Mucosa of gallbladder (tissue), 1 donor: ENCODE measurements at places on chromosomes 1 and 21.

GRCh38 chr1:193310564-193310963 lies 124.2 kb upstream of the B3GALT2 start:
- peak; percentile 21 for DNase-seq

- no peak for DNase-seq
Measured at GRCh38 chr1:157523774-157524493, 28.4 kb downstream of the FCRL5 start.

- DNase-seq: no peak
Measured at GRCh38 chr1:3207217-3207848, 138.3 kb downstream of the PRDM16 start.

DNA sequence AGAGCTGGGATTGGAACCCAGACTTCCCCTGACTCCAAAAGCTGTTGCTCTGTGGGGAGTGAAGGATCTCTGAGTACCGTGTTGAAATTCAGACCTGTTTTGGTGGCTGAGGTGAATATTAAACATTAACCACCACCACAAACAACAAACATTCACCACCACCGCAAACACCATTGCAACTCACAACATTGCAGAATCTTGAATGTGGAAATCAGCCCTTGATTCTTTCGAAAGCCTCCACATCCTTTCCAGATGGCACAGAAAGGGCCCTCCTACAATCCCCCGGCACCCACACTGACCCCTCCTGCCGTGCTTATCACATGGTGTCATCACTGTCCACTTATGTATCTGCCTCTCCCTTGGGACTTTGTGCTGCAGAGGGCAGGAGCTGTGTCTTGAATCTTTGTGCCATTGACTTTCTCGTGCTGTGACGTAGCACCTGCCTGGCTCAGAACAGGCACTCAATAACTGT lies 1.4 kb downstream of the CDA start:
- DNase-seq: no peak

DNA sequence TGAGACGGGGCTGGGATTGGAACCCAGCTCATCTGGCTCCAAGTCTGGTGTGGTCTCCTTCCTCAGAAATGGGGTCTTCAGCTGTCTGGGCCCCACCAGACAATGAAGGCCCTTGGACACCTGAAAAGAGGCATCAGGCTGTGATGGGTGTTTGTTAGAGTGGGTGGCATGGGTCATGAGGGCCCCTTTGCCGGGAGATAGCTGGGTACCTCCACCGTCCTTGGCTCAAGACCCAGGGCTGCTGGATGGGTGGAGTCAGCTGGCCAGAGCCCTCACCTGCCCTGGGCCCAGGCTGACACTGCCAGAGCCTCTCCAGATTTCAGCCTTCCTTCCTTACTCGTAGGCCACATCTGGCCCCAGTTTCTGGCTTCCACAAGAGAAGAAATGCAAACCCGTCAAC lies 13.4 kb upstream of the TTC22 start:
- no peak for DNase-seq

GRCh38 chr1:4636644-4637380 lies 17.6 kb upstream of the AJAP1 start:
- no peak for DNase-seq

GRCh38 chr1:177945943-177946650 lies 23.8 kb downstream of the SEC16B start:
- DNase-seq: peak; percentile 24

GRCh38 chr21:33856893-33857527 lies 58.6 kb downstream of the ATP5PO start:
- DNase-seq: no peak

GRCh38 chr1:34843392-34844251 lies 15.9 kb downstream of the SMIM12 start:
- no peak for DNase-seq

- no peak for DNase-seq
Measured at GRCh38 chr1:197917805-197918651, 856 bp downstream of the LHX9 start.

- DNase-seq: no peak
Measured at GRCh38 chr21:44871576-44872269, 1.8 kb downstream of the PTTG1IP start.

- no peak for DNase-seq
Measured at GRCh38 chr1:92619466-92620189, 132.9 kb upstream of the GFI1 start.

- DNase-seq: no peak
Measured at GRCh38 chr1:106038260-106038659, 1018.2 kb upstream of the PRMT6 start.

DNA sequence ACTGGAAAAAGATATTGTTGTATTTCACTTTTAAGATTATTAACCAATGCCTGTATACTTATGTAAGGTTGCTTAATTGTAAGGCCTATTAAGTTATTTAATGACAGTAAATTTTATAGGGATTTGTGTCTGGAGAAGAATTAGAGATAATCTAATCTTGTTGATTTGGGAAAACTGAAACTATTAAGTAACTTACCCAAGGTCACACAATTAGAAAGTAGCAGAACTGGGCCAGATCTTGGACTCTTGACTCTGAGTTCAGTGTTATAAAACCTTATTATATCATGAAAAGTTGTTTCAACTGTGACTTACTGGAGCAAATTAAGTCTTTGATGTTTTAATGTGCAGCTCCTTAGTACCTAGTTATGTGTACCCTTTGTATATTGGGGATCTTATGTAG lies 38.5 kb downstream of the CAMTA1 start:
- DNase-seq: no peak

- no peak for DNase-seq
Measured at GRCh38 chr21:31667639-31668038, 8.1 kb downstream of the SOD1 start.

DNA sequence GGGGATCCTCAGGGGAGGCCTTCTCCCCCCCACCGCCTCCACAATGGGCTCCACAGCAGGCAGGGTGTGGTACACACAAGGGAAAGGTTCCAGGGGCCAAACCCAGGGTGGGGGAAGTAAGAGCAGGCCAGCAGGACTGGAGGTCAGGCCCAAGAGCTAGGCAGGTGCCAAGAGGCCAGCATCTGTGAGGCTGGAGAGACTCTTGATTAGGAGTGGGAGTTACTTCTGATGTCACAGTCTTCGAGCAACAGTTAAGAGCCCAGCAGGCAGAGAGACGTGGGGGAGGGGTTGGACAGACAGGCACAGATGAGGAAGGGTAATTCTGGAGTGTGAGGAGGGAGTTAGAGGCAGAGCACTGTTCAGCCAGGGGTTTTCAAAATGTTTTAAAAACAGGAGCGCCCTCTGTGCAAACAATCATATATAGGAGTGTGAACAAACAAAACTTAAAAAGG lies 55.8 kb downstream of the SLC9A1 start:
- DNase-seq: no peak

GRCh38 chr1:156493154-156493631 lies 7.4 kb downstream of the MEF2D start:
- no peak for DNase-seq

DNA sequence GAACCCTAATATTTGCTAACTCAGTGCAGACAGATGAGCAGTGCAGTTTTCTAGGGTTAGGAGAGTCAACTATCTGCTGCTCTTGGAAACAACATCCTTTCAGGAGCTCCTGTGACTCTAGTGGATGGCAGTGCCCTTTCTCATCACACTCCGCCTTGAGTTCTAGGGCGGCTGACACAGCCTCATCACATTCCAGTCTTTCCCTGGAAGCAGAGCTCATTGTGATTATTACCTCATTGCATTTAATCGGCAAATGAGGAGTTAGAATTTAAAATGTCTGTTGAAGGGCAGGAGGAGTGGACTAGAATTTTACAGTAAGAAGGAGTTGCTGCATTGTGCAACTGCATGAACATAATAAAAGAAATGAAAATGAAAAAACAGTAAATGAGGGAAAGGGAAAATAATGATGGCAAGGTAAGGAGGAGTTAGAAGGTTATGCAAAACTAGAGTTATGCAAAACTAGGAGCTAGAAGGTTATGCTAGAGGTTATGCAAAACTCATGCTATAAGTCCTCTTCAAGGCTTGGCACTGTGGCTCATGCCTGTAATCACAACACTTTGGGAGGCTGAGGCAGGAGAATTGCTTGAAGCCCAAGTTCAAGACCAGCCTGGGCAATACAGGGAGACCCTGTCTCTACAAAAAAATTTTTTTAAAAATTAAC lies 6.9 kb upstream of the PTGFRN start:
- DNase-seq: no peak

DNA sequence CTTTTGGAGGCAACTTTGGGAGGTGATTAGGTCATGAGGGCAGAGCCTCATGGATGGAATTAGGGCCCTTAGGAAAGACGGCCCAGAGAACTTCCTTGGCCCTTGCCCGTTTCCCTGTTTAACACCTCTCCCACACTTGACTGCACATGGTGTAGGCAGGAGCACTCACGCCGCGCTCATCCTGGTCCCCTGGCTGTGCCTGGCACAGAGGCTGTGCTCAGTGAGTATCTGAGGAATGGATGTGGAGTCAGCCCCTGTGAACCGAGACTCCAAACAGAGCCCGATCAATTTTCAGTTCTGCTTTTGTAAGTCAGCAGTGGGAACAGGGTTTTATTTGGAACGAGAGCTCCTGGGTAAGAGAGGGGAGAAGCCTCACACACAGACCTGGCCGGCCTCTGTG lies 29.8 kb upstream of the ETV3 start:
- DNase-seq: no peak

- no peak for DNase-seq
Measured at GRCh38 chr1:7617826-7618225, 153.3 kb upstream of the VAMP3 start.

DNA sequence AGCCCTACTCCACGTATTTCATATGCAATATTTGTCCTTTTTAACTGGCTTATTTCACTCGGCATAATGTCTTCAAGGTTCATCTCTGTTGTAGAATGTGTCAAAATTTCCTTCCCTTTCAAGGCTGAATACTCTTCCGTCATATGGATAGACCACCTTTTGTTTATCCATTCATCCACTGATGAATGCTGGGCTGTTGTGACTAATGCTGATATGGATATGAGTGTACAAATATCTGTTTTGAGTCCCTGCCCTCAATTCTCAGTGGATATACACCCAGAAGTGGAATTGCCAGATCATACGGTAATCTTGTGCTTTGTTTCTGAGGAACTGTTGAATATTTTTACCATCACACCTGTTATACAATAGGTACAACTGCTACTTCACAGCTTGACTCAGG lies 155.2 kb upstream of the IRF2BP2 start:
- no peak for DNase-seq
